AG09309 (cell line): ENCODE measurements at places on chromosomes 16 and 17.

GRCh38 chr17:65177901-65178300 lies 40.7 kb downstream of the RGS9 start:
- no peak for DNase-seq

- no peak for DNase-seq
Measured at GRCh38 chr17:76253841-76254240, 11.3 kb upstream of the UBALD2 start.

- DNase-seq, result no peak
Measured at GRCh38 chr17:50832864-50833381, 2.5 kb upstream of the WFIKKN2 start.

DNA sequence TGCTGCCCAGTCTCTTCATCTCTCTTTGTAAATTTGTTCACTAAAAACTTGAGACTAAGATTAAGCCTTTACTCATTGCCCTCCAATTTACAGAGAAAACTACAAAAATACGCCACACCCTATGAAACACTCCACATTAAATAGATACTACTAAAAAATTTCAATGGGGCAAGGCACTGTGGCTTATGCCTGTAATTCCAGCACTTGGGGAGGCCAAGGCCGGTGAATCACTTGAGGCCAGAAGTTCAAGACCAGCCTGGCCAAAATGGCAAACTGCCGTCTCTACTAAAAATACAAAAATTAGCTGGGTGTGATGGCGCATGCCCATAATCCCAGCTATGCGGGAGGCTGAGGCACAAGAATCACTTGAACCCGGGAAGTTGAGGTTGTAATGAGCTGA lies 3.8 kb downstream of the UBE2O start:
- no peak for DNase-seq

GRCh38 chr16:57577691-57578224 lies 35.3 kb downstream of the ADGRG5 start:
- DNase-seq, result no peak

GRCh38 chr17:59837308-59838051 lies 55.3 kb downstream of the TUBD1 start:
- DNase-seq, result peak; percentile 100

GRCh38 chr16:9003322-9003721 lies 39.6 kb upstream of the USP7 start:
- DNase-seq, result no peak
